Activated CD4-positive, alpha-beta T cell treated with anti-CD3 and anti-CD28 coated beads for 1 hour (primary cell): ENCODE measurements at places on chromosomes 6 and 20.

DNA sequence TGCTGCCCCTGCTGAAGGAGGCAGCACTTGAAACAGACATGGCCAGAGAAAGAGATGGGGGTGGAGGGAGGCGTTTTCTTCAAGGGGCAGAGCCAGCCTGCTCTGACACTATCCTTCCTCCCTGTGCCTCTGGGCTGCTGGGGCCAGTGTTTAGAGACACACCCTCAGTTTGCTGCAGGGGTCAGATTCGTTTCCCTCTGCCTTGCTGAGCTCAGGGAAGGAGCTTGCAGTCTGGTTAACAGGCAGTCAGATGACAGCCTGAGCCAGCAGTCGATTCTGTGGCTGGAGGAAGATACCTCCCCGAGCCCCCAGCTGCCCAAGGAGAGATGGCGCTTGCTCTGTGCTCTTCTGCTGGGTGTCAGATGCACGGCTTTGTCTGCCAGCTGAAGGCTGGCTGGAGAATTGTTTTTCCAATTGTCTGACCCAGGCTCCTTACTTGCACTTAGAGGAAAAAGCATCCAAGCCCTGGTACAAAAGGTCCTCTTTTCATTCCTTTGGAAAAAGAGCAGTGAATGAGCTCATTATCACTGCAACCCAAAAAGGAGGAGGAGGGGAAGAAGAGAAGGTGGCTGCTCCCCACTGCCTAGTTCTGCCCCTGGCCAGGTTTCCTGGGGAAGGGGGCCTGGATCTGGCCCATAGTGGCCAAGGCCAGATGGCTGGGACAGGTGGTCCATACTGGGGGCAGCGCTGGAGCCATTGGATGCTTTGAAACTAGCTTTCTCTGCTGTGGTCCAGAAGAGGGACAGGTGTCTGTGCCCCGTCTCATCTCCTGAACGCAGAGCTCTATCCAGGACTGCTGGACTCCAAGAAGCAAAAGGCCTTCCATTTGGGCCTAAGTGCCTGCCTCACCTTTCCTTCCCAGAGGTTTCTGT, 88.2 kb downstream of the TCP11 start:
- DNase-seq, result no peak

DNA sequence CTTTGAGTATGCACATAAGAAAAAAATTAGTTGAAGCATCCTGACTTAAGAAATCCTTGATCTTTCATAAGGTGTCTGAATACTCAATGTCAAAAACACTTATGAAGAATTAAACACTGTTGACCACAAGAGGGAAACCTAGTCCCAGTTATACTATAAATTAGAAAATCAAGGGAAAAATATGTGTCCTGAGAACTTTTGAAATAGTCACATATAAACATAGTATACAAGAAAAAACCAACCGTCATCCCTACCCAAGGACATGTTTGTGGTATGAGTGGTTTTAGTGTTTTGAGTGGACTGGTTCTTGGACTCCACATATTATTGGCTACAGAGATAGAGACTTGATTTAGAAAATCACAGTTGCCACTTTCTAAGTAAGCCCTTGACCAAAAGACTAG, 7.6 kb upstream of the HLA-DRA start:
- DNase-seq, result no peak

DNA sequence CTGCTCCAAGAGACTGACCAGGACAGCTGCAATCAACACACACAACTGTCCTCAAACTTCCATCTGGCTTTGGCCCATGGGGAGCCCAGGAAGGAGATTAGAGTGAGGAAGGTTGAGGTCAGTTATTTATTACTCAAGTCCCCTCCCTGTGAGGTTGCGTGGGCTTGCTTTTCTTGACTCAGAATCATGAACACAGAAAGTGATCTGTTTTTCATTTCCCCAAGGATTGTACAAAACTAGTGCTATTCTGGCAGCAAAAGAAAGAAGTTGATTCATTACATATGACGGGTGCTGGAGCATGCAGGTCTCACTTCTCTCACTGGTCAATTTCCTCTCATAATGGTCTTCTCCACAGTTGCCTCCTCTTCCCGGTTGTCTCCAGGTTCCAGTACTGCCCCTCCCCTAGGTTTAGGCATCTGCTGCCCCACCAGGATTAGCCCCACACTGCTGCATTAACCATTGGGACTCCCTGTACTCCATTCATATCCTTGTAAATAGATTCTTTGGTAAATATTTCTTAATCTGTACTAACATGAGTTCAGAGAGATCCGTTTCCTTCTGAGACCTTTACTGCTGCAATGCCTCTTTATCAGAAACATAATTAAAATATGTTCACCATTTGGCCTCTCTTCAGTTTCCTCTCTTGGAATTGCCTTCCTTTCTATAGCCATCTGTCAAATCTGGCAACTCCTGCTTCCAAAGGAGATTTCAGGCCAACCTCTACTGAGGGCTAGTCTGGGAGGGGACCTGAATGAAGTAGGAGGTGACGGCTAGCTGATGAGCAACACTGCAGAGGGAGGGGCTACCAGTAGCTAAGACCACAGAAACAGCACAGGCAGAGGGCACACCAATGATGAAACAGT, 888.8 kb downstream of the QKI start:
- no peak for DNase-seq

GRCh38 chr6:20309186-20309585, 92.5 kb upstream of the E2F3 start:
- no peak for DNase-seq

DNA sequence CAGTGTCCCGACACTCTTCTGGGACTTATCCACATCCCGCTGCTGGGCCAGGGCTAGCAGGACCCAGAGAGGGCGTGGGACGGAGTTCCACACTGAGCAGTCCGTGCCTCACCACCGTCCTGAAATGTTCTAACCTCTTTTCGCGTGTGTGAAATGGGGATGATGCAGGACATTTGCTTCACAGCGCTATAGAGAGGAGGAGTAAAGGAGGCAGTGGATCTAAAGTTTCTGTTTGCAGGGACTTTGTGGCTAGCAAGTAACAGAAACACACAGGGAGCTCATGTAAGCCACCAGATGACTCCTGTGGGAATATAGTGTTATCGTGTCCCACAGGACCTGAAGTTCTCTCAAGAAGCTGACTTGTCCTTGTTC, 634 bp downstream of the ITPA start:
- no peak for DNase-seq

- no peak for DNase-seq
Measured at GRCh38 chr6:1916334-1917070, 306.8 kb downstream of the FOXC1 start.

- DNase-seq, result no peak
Measured at GRCh38 chr20:35260426-35260825, 17.5 kb downstream of the MMP24OS start.

GRCh38 chr20:4167261-4168021, 152.1 kb upstream of the RNF24 start:
- DNase-seq, result no peak

- DNase-seq, result no peak
Measured at GRCh38 chr6:72810571-72811280, 188.9 kb downstream of the KCNQ5 start.

DNA sequence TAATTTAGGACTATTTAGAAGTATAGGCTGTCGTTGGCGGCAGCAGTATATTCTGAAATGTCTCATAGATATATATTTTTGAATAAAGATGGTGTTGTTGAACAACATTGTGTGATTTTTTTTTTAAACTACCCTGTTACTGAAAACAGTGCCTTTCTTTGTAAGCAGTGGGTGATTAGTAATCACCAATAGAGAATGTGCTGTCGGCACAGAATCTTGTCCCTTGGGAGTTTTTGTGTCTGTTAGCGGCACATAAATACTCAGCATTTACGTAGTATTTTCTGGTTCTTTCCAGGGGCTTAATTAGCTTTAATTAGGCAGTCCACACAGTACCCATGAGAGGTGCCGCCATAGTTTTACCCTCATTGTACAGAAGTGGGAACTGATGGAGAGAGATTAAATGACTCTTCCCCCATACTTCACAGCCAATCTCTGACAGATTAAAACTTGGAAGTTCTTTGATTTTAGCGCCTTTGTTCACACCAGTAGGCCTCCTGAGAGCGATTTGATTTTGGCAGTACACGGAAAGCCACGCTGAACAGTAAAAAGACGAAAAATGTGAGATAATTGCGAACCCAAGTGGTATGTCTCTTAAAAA, 58.8 kb downstream of the RPRD1B start:
- no peak for DNase-seq

GRCh38 chr6:53431704-53432103, 83.0 kb upstream of the ELOVL5 start:
- DNase-seq, result no peak

- no peak for DNase-seq
Measured at GRCh38 chr6:122268394-122268793, 131.1 kb upstream of the HSF2 start.

GRCh38 chr6:167937948-167938911, 59.2 kb upstream of the KIF25 start:
- no peak for DNase-seq

GRCh38 chr6:15876406-15876805, 213.6 kb upstream of the DTNBP1 start:
- DNase-seq, result no peak

GRCh38 chr20:53692465-53693067, 98.9 kb upstream of the ZNF217 start:
- DNase-seq, result no peak

GRCh38 chr20:31687777-31688176, 34.9 kb downstream of the BCL2L1 start:
- no peak for DNase-seq

DNA sequence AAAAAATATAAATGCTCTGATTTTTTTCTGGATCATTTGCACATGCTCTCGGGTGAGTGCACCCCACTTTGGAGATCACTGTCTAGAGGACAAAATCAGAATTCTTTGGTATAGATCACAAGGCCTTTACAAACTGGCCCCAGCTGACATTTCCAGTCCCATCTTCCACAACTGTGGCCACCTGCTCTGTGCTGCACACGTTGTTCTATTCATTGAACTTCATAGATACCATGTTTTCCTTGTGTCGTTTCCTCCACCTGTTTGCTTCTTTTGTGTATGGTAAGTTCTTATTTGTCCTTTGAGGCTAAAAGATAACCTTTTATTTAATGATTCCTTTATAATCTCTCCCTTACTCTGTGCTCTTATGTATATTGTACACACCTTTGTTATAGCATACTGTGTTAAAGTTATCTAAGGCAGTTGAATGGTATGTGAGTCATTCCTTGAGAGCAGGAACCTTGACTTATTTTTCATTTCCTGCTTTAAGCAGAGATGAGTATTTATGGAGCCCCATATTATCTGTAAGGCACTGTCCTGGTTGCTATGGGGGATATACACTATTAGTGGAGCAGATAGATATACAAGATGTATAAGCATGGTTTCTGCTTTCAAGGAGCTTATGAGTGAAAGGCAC, 12.0 kb upstream of the SLC17A5 start:
- DNase-seq, result no peak

DNA sequence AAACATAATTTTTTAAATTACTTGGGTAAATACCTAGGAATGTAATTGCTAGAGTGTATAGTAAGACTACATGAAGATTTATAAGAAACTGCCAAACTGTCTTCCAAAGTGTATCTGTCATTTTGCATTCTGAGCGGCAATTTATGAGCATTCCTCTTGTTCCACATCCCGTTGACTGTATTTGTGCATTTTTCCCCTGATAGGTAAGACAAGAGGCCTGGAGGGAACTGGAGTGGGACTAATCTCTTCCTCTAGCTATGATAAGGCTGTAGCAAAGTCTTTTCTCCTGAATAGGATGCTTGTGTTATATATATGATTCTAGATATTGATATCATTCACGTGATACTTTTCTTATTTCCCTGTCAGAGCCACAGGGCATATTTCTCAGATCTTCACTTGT, 1557.5 kb downstream of the GRIK2 start:
- no peak for DNase-seq

GRCh38 chr6:7494638-7495037, 46.8 kb upstream of the DSP start:
- no peak for DNase-seq

DNA sequence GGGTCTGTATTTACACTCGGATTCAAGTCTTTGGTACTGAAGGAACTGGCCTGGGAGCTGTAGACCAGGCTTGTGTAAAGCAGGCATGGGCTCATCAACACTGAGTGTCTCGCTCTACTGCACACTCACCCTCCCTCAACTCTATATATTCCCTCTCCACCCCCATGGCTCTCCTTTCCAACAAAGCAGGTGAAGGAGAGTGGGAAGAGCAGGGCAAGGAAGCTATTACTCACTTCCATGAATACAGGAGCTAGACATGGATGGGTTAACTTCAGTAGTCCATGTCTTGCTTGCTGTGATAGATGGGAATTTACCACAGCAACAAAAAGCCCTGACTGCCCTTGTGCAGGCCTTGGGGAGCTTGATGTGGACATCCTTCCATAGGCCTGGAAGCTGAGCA, 20.7 kb upstream of the SLC2A12 start:
- no peak for DNase-seq

DNA sequence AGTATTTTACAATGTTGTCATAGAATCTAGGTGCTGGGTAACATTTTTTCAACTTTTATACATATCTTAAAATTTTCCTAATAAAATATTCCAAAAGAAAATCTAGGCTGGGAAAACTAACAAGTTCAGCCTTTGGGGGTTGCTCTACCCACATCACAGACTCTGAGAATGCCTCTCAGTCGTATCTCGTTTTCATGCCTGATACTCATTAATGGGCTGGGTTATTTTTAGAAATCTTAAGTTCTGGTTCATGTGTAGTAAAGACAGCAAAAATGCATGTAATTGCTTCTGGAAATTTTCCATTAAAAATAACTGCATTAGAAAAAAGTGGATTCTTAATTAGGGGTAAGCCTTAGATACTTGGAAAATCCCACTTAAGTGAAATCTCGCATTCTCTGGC, 149.3 kb downstream of the SLC24A3 start:
- no peak for DNase-seq

DNA sequence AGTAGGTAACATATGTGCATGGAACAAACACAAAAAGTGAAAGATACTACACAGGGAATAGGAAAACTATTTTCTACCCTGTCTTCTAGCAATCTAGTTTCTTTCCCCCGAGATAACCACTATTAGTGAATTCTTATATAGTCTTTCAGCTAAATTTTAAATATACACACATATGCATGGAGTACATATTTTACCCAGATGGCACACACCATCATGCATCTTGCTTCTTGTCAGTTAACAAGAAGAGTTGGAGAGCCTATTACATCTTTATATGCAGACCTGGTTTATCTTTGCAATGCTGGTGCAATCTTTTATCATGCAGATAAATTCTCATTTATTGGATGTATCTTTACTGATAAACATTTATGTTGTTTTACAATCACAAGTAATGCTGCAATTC, 100.4 kb downstream of the OTOR start:
- no peak for DNase-seq

GRCh38 chr6:138546733-138547185, 47.5 kb upstream of the NHSL1 start:
- no peak for DNase-seq

DNA sequence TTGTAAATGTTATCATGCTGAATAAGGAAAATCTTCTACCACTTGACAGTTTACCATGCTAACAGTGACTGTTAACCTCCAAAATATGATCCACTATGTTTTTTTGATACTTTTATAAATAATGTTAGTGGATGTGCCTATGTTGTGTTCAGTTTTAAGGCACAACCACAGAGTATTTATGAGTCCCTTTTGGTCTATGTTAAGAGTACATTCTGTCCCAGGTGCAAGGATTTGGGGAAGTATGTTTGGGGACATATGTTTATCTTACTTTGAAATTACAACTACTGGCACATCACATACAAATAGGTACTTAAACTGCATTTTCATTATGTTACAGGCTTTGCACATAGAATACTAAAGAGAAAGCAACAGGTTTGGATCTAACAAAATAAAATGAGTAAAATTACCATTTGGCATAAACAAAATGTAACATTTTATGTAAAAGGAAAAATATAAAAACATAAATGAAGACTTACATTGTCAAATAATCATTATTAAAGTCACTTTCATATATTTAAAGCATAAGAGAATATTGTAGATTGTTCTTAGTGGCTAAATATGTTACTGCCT, 71.2 kb downstream of the SESN1 start:
- DNase-seq, result no peak

GRCh38 chr6:48061265-48061990, 49.6 kb downstream of the PTCHD4 start:
- no peak for DNase-seq
